Activated CD4-positive, alpha-beta T cell treated with anti-CD3 and anti-CD28 coated beads for 36 hours (primary cell): ENCODE measurements at places on chromosomes 12 and 14. TPM values are rescaled to one million over a fixed set of nuclear protein-coding genes. Genes with fewer than 3 reads are reported as not detected.

The TPPP2 gene
- total RNA-seq, result not detected

The PLEK2 gene
- total RNA-seq, result 2.9 TPM

The RNASE7 gene
- not detected for total RNA-seq

The CCDC177 gene
- not detected for total RNA-seq

The BCL2L2 gene
- 1.2 TPM for total RNA-seq

The SMCO2 gene
- 0.23 TPM for total RNA-seq

The OAS2 gene
- total RNA-seq, result 278 TPM

The NUDT14 gene
- total RNA-seq, result 13.5 TPM

The CLEC2B gene
- 25.8 TPM for total RNA-seq

The OTOGL gene
- not detected for total RNA-seq

The AQP2 gene
- total RNA-seq, result not detected

The PRIMA1 gene
- not detected for total RNA-seq

The CLEC4C gene
- total RNA-seq, result not detected

The STAC3 gene
- total RNA-seq, result 2.8 TPM

The ADAM21 gene
- 0.09 TPM for total RNA-seq
